ENCODE measurements at places on chromosomes 1 and 21. TPM values are rescaled to one million over a fixed set of nuclear protein-coding genes. Genes with fewer than 3 reads are reported as not detected.

- DNase-seq = no peak
Measured at GRCh38 chr1:17611991-17612390, 72.5 kb downstream of the ARHGEF10L start.

DNA sequence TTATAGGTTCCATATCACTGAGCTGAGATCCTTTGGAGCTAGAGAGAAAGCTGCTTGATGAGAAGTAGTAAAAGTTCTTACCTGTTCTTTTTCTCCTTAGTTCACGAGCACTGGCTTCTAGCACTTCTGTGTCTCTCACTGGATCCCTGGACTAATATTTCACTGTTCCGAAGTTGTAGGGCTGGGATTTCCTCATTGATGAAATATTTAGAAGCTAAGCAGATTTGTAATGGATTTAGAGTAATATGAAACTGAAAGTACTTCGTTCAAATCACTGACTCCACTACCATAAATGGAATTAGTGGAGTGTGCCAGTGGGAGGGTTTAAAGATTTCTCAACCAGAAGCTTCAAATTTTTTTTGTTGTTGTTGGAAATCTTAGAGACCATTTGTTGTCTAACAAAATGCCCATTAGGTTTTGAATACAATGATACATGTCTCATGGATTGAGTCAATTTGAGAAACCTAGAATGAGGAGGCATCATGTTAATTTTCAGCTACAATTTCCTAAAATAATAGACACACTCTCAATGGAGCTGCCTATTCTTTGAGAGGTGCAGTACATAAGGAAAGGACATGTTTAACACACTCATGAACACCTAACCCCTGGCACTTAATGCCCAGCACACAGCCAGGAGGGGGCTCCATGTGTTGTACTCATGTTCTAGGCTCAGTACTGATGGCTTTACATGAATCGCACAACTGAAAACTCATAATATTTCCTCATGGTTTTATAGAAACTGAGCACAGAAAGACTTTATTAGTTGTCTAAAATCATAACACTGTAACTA is at the start of gene GBP1:
GBP1 (minus strand) TSS at position 130 of the 790 bp plus-strand sequence. CDS start 1,974 bp downstream, outside the sequence.
- peak; percentile 74 for DNase-seq

GRCh38 chr1:13760340-13760739 is 60.4 kb downstream of the PRDM2 start:
- DNase-seq = no peak

DNA sequence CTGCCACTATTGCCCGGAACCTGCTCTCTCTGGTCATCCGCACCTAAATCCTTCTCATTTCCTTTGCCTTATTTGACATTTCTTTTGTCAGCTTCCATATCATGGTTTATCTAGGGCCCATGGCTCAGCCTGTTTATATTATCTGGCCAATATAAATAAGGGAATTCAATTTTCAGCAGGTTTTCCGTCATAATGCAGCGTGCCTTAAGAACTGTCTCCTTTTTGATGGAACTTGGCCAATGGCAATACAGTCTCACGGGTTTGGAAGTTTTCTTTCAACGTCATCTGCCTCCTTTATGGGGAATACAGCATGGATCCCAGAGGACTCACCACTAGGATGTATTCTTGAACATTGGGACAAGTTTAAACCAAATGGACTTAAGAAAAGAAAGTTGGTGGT is 77.8 kb upstream of the KIAA0040 start:
- no peak for DNase-seq

CCDC181 gene
- 1.1 TPM for total RNA-seq

DNA sequence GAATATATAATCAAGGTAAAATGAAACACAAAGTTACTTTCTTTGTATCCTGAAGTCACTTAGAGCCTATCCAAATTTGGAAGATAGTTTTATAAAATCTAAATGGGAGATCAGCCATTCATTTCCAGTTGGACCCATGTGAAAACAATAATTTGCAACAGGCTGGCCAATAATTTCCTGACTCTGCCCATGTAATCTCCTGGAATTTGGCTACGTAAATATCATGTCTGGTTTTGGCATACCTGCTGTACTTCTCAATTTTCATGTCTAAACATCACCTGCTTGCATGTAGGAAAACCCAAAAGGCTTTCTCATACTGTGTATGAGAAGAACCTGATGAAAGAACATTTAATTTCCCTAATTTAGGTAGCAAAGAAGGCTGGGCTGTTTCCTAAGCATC is 7.7 kb upstream of the CYP4Z1 start:
- DNase-seq = no peak

DNA sequence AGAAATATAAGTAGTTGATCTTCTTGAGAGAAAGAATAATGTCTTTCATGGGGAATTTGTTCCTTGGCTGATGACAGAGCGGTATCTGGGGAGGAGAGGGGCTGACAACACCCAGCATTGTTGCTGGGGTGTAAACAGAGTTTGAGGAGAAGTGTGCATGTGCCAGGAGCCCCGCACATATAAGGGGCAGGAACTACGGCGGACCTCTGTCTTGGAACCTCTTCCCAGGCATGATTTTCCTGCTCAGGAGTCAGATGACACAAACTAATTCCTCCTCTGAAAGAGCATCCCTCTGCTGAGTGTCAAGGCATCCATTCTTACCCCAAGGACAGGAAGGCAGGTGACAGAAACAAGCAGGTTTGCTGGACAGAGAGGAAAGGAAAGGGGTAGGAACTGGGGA is 119.1 kb downstream of the TPTE start:
- DNase-seq = no peak

TMOD4 gene
- 0.35 TPM for total RNA-seq

DNA sequence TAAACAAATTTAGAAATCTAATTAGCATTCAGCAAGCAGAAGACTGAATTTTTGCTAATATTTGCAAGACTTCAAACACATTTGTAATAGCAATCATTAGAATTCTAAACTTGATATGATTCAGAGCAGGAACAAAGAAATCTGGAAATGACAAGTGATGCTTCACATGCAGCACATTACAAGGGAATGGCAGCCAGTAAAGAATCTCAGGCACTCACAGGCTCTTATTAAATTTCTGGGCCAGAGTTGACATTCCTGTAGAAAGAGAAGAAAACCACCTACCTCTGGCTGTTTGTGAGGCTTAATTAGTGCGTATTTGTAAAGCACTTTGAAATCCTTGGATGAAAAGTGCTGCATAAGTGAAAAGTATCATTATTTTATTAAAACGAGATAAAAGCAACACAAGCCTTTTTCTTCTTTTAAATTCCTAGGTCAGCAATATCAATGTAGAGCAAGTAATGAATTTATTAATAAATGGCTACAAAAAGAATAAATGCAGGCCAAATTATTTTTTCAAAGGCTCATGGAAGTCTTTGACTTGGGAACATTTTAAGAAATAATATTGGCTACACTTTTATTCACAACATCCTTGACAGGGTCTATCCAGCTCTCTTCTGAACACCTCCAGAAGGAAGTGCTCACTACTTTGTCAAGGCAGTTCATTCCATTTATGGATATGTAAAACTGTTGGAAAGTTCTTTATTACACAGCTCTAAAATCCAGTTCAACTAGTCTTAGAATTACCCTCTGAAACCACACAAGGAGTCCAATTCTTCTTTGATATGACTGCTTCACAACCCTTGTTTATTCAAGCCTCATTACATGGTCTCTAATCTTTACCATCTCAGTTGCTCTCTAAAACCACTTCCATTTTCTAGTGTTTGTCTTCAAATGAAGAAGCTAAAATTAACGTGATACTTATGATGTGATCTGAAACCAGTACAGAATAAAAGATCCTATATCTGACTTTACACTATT is 32.1 kb upstream of the SCYL3 start:
- DNase-seq = peak; percentile 19

DNA sequence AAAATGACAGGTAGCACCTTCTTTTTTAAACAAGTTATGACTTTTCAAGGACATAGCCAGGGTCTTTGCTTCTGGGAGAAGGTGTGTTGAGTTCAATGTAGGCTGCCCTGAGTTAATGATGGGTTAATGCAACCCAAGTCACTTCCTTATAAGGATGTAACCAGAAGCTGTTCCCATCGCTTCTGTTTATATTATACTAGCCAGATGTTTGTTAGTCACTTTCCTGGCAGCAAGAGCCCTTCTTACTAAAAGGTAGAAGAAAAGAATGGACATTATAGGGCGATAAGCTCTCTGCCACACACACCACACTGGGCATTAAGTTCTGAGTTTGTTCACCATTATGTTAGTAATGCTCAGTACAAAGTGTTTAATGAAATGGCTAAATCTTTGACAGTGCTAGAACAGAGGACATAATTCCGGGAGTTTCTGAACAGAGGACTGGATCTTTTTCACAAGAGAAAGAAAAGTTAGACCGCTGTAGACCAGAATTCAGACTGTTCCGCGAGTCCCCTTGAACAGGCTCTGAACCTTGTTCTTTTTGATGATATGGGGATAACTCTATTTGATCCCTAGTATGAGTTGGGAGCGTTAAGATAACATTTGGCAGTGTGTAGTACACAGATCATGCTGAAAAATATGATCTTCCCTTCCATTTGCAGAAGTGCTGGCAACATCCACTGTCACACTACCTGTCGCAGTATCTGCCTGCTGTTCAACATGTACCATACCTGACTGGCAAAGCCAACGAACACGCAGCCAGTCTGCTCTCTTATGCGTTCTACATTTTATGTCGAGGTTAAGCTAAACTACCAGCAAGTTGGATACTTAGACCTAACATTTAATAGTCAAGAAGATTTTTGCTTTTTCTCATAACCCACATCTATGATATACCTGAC is 41.0 kb downstream of the DEGS1 start:
- peak; percentile 95 for DNase-seq

DNA sequence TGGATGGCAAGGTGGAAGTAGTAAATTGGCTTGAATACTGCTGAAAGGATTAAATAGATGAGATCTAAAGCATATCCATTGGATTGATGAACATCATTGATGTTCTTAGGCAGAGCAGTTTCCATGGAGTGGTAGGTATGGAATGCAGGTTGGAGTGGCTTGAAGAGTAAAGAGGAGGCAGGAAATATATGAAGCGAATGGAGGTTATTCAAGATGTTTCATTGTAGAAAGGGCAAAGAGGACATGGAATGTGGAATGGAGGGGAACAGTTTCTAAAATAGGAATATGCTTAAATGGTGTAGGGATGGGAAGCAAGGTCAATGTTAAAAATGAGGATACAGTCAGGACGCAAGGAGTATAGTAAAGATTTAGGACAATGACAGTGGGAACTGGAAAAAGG is 6.1 kb downstream of the OSBPL9 start:
- no peak for DNase-seq

GRCh38 chr1:112674986-112675727 is 698 bp downstream of the MOV10 start:
- no peak for DNase-seq

CLCA1 gene
- total RNA-seq = not detected

GRCh38 chr1:206094024-206094423 is 23.2 kb downstream of the AVPR1B start:
- DNase-seq = no peak

- no peak for DNase-seq
Measured at GRCh38 chr1:224211206-224211962, 28.3 kb downstream of the DEGS1 start.

CIART gene
- total RNA-seq = 15.6 TPM

GRCh38 chr1:65469126-65469888 is 48.8 kb downstream of the LEPR start:
- peak; percentile 10 for DNase-seq

DNA sequence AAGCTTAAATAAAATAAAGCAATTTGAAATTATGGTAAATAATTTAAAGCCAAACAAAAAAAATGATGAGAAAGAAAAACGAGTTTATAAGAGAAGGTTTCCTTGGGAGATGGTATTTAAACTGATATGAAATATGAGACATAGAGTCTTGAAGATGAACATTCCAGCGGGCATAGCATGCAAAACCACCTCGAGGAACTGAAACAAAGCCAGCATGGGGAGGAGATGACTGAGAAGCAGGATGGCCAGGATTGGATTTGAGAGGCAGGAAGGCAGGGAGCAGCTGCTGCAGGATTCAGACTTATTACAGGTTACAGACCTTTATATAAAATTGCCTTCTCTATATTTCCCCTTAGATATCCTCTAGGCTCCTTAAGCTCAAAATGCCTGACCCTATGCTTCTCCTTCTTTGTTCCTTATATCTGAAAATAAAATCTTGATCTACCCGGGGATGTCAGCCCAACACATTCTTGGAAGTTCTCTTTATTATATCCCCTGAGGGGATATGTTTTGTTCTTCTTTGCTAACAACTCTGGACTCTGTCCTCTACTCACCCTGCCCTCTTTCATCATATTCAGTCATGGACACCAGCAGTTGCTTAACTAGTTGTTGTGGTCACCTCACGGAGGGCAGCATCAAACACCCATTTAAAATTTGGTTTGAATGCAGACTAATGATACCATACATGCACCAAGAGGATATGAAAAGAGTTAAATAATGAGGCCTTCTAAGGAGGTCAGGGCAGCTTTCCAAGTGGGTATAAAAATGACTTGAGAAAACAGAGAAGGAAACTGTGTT is 719.1 kb upstream of the B3GALT2 start:
- DNase-seq = peak; percentile 16

GRCh38 chr1:114082867-114083585 is 70.6 kb downstream of the SYT6 start:
- no peak for DNase-seq

GRCh38 chr21:42233067-42233961 is 14.4 kb downstream of the ABCG1 start:
- DNase-seq = peak; percentile 57

IL10 gene
- total RNA-seq = not detected

- DNase-seq = no peak
Measured at GRCh38 chr21:33432496-33432895, 29.3 kb downstream of the IFNGR2 start.

GRCh38 chr1:43256675-43257570 is 12.9 kb upstream of the TMEM125 start:
- no peak for DNase-seq

SPRR5 gene
- total RNA-seq = not detected

DNA sequence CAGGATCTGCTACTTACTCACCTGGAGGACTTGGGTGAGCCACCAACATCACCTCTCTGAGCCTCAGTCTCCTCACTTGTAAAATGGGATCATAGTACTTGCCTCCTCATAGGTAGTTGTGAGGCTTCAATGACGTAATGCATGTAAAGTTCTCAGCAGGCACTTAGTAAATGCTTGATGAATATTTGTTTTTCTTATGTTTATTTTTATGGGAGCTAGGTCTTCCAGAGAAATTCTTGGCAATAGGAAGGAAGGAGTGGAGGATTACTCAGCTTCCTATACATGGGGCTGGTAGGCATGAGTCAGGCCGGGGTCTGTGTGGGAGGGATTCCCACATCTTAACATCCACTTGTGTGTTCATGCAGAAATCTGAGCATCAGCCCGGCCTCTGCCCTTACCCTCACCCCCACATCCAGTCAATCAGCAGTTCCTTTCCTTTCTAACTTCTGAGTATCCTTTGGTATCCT is 95.4 kb upstream of the USP24 start:
- DNase-seq = peak; percentile 95

GBP7 gene
- not detected for total RNA-seq
